NCI-H2107 (cell line): ENCODE measurements at places on chromosomes 6 and 20.

GRCh38 chr20:9228774-9229450, 160.0 kb downstream of the PLCB4 start:
- no peak for DNase-seq

DNA sequence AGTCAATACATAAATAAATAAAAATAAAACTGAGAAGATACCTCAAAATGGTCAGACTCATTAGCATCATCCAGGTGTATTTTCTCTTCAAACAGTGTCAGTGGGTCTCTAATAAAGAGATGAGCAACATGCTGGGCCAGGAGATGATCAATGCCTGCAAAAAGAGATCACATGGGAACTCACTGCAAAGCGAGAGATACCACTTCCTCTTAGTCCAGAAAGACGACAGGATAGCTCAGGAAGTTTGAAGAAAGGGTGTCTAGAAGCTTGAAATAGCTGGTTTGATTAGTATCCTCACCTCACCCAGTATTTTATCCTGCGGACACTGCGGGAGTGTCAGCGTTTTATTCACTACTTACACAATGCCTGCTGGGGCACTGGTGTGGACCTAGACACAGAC, 38.0 kb downstream of the GCLC start:
- no peak for DNase-seq

GRCh38 chr6:154733183-154733625, at the start of gene SCAF8:
Gene SCAF8, plus strand, starts transcription at chr6:154733416. Its CDS starts 485 bp downstream, at chr6:154733901.
- peak; percentile 84 for DNase-seq

- no peak for DNase-seq
Observed at GRCh38 chr20:35702051-35702823, 3.0 kb downstream of the ROMO1 start.

DNA sequence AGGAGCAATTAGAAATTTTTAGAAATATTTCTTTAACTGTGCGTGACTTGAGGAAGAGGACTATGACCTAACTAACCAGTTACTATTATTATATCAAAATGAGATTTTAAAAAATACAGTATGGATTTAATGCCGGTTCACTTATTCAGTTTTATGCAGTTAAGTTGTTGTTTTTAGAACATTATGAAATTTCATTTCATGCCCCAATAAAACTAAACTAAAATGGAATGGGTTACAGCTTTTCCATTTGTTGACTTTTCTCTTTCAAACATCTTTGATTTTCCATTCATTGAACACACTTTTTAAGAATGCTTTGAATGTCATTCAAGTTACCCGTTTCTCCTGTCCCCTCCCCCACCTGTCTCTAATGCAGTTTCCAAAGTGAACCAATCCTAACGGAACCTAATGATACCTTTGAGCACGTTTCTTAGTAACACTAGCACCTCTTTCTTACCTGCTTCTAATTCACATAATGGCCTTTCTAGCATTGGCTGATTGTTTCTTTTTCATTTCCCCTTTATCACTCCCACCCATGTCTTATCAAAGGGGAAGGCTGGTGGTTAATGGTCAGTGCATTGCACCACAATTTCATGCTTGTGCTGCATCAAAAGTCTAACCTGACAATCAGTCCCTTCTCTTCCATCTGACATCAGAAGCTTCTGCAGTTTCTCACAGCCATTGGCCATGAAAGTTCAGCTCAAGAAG, 262.2 kb upstream of the TAB2 start:
- DNase-seq: no peak

GRCh38 chr20:34322267-34323105, 19.3 kb upstream of the AHCY start:
- DNase-seq: no peak

GRCh38 chr6:135434991-135435390, 62.5 kb downstream of the AHI1 start:
- DNase-seq: no peak

- no peak for DNase-seq
Observed at GRCh38 chr6:131787766-131788712, 19.8 kb upstream of the ENPP1 start.

GRCh38 chr6:121984956-121985355, 414.5 kb upstream of the HSF2 start:
- DNase-seq: no peak

- DNase-seq: no peak
Observed at GRCh38 chr20:50438986-50439407, 71.2 kb upstream of the PTPN1 start.

DNA sequence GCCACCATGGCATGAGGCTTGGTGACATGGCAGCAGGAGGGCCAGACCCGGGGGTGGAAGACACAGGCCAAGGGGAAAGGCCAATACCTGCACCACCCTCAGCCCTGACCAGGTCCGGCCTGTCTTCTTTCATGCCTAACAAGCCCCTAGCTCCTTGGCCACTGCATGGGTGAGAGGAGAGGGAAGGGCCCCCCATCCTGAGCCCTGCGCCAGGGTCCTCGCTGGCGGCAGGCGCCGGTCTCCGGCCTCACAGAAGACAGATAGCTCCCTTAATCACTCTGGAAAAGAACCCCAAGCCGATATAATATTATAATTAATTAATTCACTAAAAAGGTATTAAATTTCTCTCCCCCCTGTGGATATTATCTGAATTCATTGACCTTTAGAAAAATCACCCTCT, 41.4 kb downstream of the MDFI start:
- DNase-seq: no peak

DNA sequence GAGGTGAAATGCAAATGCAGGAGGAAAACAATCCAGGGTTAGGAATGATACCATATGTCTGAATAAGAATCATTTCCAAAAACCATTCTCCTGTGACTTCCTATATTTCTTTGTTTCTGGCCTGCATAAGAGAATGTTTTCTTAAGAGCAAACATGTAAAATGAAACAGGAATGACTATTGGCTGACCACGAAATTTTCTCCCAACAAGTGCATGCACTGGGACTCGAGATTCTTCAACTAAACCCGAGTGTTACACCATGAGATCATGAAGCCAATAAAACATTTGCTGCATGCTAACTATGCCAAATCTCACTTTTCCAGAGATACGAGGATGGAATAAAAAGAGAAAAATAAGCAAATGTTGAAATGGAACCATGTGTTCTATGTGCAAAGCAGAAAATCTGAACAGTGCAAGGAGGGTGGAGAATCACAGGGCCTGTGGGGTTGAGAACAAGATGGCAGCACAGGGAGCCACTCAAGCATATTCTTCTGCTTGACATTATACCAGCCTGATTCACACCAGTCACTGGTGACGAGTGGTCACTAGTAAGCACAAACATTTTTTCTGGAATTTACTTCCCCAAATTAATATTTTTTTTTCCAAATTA, 212.2 kb upstream of the FOXA2 start:
- no peak for DNase-seq

- DNase-seq: no peak
Observed at GRCh38 chr6:144008120-144008811, at the start of gene PLAGL1. Gene PLAGL1, minus strand, starts transcription at chr6:144008259. Its CDS starts 60,123 bp downstream, at chr6:143948136.

GRCh38 chr6:3260296-3260695, 1.5 kb downstream of the PSMG4 start:
- DNase-seq: no peak
